ENCODE measurements at places on chromosomes 1 and 21. TPM values are rescaled to one million over a fixed set of nuclear protein-coding genes. Genes with fewer than 3 reads are reported as not detected.
A peak's percentile ranks its signal among the peaks of the same experiment; 100 is the strongest.

GRCh38 chr1:41920658-41921057 is 1.9 kb upstream of the HIVEP3 start:
- no peak for DNase-seq
- no peaks in the 10 kb centered on the region for H3K27me3 ChIP-seq
- no peaks in the 10 kb centered on the region for H3K36me3 ChIP-seq
- peaks cover 18% of the 10 kb centered on the region for H3K4me1 ChIP-seq

DNA sequence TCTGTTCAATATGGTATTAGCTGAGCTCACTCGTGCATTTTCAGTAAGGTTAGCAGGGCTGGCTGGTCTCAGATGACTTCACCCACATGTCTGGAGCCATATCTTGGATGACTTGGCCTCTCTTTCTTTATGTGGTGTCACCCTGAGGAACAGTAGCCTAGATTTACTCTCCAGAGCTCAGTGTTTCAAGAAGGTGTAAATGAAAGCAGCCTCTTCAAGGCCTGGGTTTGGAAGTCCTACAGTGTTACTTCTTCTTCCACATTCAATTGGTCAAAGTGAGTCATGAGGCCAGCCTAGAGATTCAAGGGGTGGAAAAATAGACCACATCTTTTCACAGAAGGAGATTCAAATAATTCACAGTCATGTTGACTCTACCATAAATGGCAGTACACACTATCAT is 12.2 kb downstream of the VCAM1 start:
- H3K27me3 ChIP-seq = no peaks in the 10 kb centered on the region
- no peak overlapping the region for H3K27ac ChIP-seq
- no peaks in the 10 kb centered on the region for H3K36me3 ChIP-seq
- H3K4me3 ChIP-seq = no peak overlapping the region
- no peaks in the 10 kb centered on the region for H3K4me1 ChIP-seq

- H3K27me3 ChIP-seq = no peaks in the 10 kb centered on the region
- DNase-seq = no peak
- H3K36me3 ChIP-seq = no peaks in the 10 kb centered on the region
- H3K4me1 ChIP-seq = no peaks in the 10 kb centered on the region
- H3K27ac ChIP-seq = no peak overlapping the region
- H3K4me3 ChIP-seq = no peak overlapping the region
These were observed 33.1 kb upstream of the LMO4 start for GRCh38 chr1:87295445-87296110.

The SLC9A1 gene
- 3.2 TPM for total RNA-seq

GRCh38 chr1:29521811-29522580 is 285.7 kb downstream of the PTPRU start:
- no peaks in the 10 kb centered on the region for H3K36me3 ChIP-seq
- peak; percentile 24 for DNase-seq
- no peaks in the 10 kb centered on the region for H3K4me1 ChIP-seq
- H3K4me3 ChIP-seq = no peak overlapping the region
- no peak overlapping the region for H3K27ac ChIP-seq

The CA14 gene
- 0.42 TPM for total RNA-seq

DNA sequence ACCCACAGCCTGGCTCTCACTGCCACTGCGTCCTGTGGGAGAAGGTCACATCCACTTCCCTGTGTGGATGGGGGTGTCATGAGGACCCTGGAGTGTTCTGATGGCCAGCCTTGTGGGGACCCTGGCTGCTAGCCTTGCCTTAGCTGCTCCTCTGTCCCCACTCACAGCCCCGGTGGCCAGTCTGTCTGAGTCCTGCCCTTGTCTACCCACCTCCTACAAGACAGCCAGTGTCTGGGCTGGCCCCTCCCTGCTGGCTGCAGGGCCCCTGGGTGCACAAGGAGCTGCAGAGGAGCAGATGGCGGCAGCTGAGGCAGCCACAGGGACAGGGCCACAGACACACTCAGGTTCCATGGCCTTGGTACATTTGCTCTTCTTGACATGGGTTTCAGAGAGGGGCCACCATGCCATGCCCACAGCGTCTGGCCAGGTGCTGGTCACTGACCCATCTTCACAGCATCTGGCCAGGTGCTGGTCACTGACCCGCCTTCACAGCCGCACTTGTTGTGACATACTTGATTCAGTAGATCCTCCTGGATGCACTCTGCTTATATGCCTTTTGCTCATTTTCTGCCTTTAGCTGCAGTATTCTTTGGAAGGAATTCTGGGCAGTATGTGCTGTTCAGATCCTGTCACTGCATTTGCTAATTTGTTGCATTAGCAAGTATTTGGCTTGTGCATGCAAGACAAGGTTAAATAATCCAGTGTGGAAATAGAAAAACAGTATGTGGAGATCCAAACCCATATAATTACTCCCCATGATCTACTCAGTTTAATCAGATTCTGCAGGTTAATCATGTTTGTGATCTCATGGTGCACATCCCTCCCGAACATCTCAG is 157.8 kb downstream of the PCBP3 start:
- H3K4me1 ChIP-seq = no peaks in the 10 kb centered on the region
- no peak overlapping the region for H3K27ac ChIP-seq
- H3K36me3 ChIP-seq = no peaks in the 10 kb centered on the region
- no peak for DNase-seq

DNA sequence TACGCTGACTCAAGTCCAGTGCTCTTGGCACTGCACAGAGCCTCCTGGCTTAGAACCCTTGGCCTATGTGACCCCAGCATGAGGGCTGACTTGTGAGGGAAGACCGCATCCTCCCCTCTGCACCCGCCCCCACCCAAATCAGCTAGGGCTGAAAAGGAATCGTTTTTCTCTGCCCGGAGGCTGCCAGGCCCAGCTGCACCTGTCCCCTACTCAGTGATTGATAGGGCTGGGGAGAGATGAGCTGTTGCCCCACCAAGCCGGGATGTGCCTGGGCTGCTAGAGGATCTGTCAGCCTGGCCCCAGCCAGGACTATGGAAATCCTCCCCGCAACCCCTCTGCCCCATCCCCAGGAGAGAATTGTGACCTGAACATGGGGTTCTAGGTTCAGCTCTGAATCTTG is 20.6 kb downstream of the MYOG start:
- H3K4me1 ChIP-seq = no peaks in the 10 kb centered on the region
- H3K36me3 ChIP-seq = no peaks in the 10 kb centered on the region
- DNase-seq = no peak
- no peaks in the 10 kb centered on the region for H3K27me3 ChIP-seq
- H3K27ac ChIP-seq = no peak overlapping the region
- H3K4me3 ChIP-seq = no peak overlapping the region

GRCh38 chr1:112636597-112637253 is 17.1 kb downstream of the CAPZA1 start:
- no peaks in the 10 kb centered on the region for H3K36me3 ChIP-seq
- peaks cover 14% of the 10 kb centered on the region for H3K4me1 ChIP-seq
- DNase-seq = no peak
- no peak overlapping the region for H3K27ac ChIP-seq

DNA sequence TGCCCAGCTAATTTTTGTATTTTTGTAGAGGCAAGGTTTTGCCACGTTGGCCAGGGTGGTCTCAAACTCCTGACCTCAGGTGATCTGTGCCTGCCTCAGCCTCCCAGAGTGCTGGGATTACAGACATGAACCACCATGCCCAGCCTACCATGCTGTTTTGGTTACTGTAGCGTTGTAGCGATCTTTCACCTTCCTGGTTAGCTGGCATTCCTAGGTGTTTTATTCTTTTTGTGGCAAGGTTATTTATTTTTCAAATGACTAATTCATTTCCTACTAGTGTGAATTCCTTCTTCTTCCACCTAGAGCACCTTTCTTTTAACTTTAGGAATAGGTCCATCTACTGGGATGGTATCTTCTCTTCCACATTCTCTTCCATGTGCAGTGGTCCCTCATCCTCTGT is 29.3 kb downstream of the TMEM200B start:
- peaks cover 1% of the 10 kb centered on the region for H3K36me3 ChIP-seq
- H3K4me3 ChIP-seq = no peak overlapping the region
- no peak for DNase-seq
- H3K27ac ChIP-seq = no peak overlapping the region
- H3K4me1 ChIP-seq = no peaks in the 10 kb centered on the region
- no peaks in the 10 kb centered on the region for H3K27me3 ChIP-seq

The NECTIN4 gene
- not detected for total RNA-seq

DNA sequence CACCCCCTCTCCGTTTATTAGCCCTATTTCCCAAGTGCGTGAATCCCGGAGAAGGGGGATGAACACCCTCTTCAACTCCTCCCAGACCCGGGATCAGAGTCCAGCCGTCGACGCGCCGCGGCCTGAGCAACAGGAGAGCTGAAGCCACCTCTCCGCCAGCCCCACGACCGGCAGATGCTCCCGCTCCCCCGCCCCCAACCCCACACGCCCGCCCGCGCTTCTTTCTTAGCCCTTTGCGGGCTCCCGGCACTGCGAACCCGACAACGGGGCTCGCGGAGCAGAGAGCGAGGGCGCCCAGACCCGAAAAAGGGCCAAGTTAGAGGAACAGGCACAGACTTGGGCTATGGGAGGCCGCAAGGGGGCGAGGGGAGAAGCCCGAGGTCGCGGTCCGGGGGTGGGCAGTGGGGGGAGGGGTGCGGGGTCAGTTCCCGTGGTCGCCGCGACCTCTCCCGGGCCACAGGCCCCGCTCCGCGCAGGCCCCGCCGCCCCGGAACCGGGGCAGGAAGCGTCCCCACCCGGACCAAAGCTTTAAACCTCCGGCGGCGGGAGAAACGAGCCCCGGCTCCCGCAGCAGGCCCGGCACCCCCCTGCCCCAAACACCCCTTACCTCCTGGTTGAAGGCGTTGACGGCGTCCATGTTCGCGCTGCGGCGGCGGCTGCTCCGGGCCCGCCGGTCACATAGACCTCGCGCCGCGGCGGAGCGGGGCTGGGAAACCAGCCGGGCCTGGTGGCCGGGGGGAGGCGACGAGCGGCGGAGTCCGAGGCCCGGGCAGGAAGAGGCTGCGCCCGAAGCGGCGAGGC is 662 bp downstream of the SCAF4 start:
- H3K36me3 ChIP-seq = no peaks in the 10 kb centered on the region
- H3K4me1 ChIP-seq = peaks cover 9% of the 10 kb centered on the region
- DNase-seq = peak; percentile 72
- peak overlapping the region; percentile 77 for H3K4me3 ChIP-seq

The TOR1AIP1 gene
- 21.3 TPM for total RNA-seq

DNA sequence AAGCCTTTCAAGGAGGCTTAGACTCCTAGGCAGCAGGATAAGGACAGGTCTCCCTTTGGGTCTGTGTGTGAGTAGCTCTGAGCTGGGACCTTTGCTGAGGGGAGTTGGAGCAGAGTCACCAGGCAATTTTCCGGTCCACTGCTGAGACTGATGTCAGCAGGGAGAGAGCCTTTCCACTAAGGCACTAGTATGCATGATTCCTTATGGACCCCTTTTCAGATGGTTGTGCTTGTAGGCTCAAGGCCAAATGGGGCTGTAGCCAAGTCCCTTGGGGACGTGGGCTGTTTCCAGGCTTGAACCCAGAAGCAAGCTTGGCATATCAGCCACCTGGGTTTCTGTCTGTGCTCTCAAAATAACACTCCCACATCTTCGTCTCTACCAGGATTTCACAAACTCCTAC is 73.0 kb downstream of the CCDC18 start:
- H3K27ac ChIP-seq = no peak overlapping the region
- no peak for DNase-seq
- H3K36me3 ChIP-seq = no peaks in the 10 kb centered on the region
- no peak overlapping the region for H3K4me3 ChIP-seq
- no peaks in the 10 kb centered on the region for H3K27me3 ChIP-seq

DNA sequence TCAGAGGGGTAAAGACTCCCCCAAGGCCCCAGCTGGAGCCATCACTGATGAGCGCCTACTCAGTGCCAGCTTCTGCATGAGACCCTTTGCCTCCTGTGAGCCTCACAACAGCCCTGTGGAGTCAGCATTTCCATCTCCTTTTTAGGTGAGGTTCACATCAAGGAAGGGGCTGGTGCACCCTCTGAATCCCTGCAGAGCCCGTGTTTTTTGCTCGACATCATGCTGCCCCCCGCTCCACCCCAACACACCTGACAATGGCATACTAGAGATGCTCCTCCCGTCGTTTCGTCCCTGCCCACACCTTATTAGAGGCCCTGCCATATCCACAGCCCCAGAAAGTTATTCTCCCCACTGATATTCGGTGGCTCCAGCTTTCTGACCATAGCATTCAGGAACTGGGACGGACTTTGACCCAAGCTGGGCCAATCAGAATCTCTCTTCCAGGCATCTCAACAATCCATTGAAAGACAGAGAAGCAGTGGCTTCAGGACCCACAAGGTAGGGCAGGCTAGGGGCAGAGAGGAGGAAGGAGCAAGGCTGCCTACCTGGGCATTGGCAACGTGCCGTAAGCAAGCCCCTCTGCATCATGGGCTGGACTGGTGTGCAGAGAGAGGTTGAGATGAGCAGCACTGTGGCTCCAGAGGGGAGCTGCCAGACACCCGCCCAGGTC is 32.7 kb downstream of the EPHA10 start:
- no peaks in the 10 kb centered on the region for H3K4me1 ChIP-seq
- no peaks in the 10 kb centered on the region for H3K36me3 ChIP-seq
- no peak overlapping the region for H3K27ac ChIP-seq
- H3K27me3 ChIP-seq = peaks cover 3% of the 10 kb centered on the region
- DNase-seq = no peak

- H3K27ac ChIP-seq = peak overlapping the region; percentile 98
- peak overlapping the region; percentile 100 for H3K4me3 ChIP-seq
- H3K27me3 ChIP-seq = no peaks in the 10 kb centered on the region
- peak; percentile 42 for DNase-seq
These were observed 1.5 kb downstream of the GCLM start for GRCh38 chr1:93907718-93908117.

GRCh38 chr1:109864930-109865612 is 45.6 kb upstream of the CSF1 start:
- no peaks in the 10 kb centered on the region for H3K27me3 ChIP-seq
- no peak for DNase-seq
- H3K4me3 ChIP-seq = no peak overlapping the region
- H3K36me3 ChIP-seq = no peaks in the 10 kb centered on the region
- no peak overlapping the region for H3K27ac ChIP-seq

GRCh38 chr1:19113697-19114092 is 96.4 kb downstream of the UBR4 start:
- no peak overlapping the region for H3K4me3 ChIP-seq
- H3K27ac ChIP-seq = no peak overlapping the region
- peaks cover 33% of the 10 kb centered on the region for H3K36me3 ChIP-seq
- no peaks in the 10 kb centered on the region for H3K27me3 ChIP-seq

The AMY1B gene
- total RNA-seq = not detected

The HEYL gene
- 0.61 TPM for total RNA-seq

The C1orf226 gene
- total RNA-seq = 2.2 TPM

The MYCL gene
- total RNA-seq = 1.8 TPM

DNA sequence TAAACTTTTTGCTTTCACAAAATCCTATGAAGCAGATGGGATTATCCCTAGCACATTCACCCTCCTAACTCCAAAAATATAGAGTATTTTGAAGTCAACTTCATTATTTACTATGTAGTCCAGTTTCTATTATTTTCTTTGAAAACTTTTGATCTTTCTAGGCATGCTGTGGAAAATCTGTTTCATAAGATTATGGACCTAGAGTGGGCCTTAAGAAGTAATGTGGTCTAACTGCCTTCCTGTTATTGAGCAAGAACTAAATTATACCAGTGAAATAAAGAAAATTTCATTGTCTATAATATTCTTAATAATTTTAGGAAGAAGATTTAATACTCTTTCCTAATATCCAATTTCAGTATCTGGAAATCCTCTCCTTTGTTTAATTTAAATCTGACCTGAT is 58.1 kb downstream of the PRKACB start:
- no peak for DNase-seq
- H3K4me1 ChIP-seq = no peaks in the 10 kb centered on the region
- no peak overlapping the region for H3K4me3 ChIP-seq
- H3K27ac ChIP-seq = no peak overlapping the region

GRCh38 chr1:30877205-30877912 is 31.2 kb downstream of the SDC3 start:
- H3K4me1 ChIP-seq = peaks cover 9% of the 10 kb centered on the region
- no peak for DNase-seq
- H3K27ac ChIP-seq = peak overlapping the region; percentile 56

GRCh38 chr1:37305841-37306240 is 168.5 kb upstream of the ZC3H12A start:
- no peaks in the 10 kb centered on the region for H3K4me1 ChIP-seq
- no peak for DNase-seq
- H3K27ac ChIP-seq = no peak overlapping the region
- H3K27me3 ChIP-seq = no peaks in the 10 kb centered on the region
